NCI-H2227 treated with DMSO at 0.1 percent for 48 hours (cell line): ENCODE measurements at places on chromosomes 2 and 18.

DNA sequence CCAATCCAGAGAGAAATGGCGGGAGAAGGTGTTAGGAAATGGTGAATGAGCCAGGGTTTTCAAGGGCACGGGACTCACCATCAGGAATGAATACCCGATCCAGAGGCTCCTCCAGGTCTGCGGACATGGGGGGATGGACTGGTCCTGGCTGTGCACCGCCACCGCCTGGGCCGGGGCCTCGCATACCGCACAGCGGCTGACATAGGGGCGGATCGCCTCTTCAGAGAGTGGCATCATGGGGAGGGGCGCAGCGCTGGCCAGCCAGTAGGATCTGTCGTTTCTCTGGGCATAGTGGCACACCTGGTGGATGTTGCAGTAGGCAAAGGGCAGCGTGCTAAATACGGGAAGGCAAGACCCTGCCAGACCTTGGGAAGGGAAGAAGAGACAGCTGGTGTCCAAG is 156.1 kb downstream of the COL4A4 start:
- DNase-seq, result no peak

GRCh38 chr2:100875516-100876230 is 55.7 kb downstream of the NPAS2 start:
- peak; percentile 5 for DNase-seq

DNA sequence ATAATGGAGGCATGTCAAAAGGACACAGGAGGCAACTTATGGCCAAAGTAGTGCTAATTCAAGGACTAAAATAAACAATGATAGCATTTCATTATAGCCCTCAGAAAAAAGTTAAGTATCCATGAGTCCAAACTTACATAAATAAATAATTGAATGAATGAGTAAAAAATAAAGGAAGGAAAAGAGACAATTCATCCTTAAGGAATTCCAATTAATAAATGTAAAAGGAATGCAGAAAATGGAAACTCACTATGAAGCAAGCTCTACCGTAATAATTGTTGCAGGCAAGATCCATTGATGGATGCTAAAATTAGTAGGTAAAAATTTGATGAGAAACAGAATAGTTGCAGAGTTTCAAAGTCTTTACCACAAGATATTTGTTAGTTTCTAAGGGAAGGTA is 88.2 kb upstream of the RAPGEF4 start:
- no peak for DNase-seq

- no peak for DNase-seq
These were observed 1.4 kb downstream of the MBD2 start for GRCh38 chr18:54222922-54223567.
